HEK293T (cell line): ENCODE measurements at places on chromosomes 13 and 19.

DNA sequence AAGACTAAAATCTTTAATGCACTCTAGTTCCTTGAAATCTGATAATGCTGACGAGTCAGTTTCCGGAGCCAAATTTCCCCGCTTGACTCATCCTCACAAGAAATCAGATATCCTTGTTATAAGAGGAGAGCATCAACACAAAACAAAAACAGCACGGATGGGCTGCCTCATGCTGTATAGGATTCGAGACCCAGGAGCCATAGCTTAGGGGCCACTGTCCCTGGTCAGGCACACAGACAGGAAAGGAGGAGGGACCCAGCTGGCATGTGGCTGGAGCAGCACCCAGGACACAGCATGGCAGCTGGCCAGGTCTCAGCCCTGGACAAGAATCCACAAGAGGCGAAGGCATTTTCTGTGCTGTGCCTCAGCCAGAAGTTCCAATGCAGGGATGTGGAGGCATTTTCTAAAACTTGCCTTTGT, 110.2 kb upstream of the SPATA13 start:
- no peak for DNase-seq

DNA sequence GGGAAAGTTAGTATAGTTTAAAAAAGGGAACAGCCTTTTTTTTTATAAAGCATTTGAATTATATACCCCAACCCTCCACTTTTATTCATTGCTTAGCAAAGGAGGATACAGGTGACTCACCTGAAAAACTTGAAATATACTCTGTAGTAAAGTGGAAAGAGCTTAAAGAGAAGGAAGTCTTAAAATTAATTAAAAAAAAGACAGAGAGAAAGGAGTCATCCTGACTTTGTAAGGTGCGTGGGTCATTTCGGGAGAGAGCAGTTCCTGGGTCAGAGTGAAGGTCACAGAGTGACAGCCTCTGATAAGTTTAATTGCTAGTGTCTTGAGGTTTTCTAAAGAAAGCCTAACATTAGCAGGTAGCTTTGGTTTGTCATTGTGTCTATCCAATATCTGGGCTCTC, 310.3 kb downstream of the KLF5 start:
- DNase-seq, result no peak

DNA sequence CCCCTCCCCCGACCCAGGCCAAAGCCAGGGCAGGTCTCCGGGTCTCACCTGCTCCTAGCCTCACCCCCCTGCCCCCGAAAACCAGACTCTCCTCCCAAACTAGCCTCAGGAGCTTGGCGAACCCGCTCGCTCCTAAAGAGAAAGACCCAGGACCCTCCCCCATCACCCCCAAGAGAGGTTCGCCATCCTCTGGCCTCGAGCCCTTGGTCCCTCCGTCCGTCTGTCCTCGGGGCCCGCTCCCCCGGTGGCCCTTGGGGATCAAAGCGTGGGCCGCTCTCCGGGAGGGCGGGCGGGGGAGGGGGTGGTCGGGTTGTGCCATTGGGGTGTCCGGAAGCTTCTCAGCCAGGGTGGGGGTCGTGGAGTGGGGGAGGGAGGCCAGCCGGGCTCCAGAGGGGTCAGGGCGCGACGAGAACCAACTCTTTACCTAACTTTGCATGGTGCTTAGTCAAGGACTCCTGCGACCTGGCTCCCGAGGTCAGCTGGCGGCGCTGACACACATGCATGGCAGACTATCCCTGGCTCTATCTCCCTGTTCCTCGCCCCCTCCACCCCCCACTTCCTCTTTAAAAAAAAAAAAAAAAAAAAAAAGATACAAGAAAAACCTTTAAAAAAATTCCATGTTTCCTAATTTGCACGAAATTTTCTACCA, 15.6 kb downstream of the SMIM24 start:
- DNase-seq, result no peak

DNA sequence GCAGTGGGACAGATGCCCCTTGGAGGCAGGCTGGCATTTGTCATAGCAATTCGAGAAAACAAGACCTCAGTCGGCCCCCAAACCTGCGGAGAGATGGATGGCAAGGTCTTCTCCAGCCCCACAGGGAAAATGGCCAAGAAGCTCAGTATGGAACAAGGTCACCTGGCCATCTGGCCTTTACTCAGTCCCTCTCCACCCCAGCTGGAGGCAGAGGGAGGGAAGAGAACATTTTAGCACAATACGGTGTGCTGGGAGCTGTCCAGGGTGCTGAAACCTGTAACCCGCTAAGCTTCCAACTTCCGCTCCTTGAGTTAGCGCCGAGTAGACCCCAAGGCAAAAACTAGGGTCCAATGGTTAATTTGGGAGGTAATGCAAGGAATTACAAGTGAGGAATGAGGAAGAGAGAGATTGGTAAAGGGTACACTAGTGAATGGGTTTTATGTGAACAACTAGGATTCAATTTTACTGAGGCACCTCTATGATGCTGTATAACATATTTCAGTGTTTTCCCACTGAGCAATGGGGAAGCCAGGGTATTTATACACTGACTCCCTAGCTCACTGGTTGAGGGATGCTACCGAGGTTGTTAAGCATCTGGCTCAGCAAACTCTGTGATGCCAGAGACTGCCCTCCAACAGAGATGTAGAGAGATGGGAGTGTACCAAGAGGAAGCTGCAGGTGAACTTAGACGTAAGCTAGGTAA, 64.3 kb downstream of the CACNA1A start:
- peak; percentile 65 for DNase-seq

GRCh38 chr19:39413911-39414608, 1.6 kb downstream of the PLEKHG2 start:
- DNase-seq, result no peak

- peak; percentile 89 for DNase-seq
These were observed 43.9 kb downstream of the CERS4 start for GRCh38 chr19:8252922-8253589.

- no peak for DNase-seq
These were observed 185.0 kb downstream of the TUBA3C start for GRCh38 chr13:18996627-18997051.
